ENCODE measurements at places on chromosomes 1 and 21. TPM values are rescaled to one million over a fixed set of nuclear protein-coding genes. Genes with fewer than 3 reads are reported as not detected.

- no peaks in the 10 kb centered on the region for H3K36me3 ChIP-seq
- DNase-seq: no peak
- H3K4me3 ChIP-seq: no peak overlapping the region
- H3K4me1 ChIP-seq: no peaks in the 10 kb centered on the region
- no peaks in the 10 kb centered on the region for H3K27me3 ChIP-seq
Observed at GRCh38 chr1:232029315-232029714, 402.7 kb downstream of the DISC1 start.

DNA sequence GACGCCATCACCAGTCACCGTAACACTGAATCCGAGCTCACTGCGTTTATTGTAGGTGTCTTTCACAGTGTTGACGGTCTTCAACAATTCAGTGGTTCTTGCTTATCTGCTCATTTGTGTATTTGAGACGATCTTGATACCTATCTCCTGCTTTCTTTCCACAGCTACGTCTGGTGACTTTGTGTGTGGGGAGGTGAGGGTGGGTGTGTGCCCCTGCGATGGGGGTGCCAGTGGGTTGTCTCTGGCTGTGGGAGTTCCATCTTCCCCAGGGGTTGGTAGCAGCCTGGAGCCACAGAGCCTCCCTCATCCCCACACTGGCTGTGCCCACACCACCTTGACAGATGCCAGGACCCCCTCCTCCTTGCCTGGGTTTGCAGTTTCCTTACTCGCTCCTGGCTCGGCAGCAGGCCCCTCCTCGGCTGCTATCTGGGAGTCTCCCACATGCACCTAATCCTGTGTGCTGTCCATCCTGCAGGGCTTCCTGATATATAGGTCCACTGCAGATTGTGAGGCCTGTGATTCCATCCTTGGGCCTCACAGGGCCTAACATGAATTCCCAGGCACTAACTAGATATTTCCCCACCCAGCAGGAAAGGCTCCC, 6.3 kb upstream of the PARP1 start:
- no peaks in the 10 kb centered on the region for H3K4me1 ChIP-seq
- H3K27me3 ChIP-seq: peaks cover 68% of the 10 kb centered on the region
- H3K36me3 ChIP-seq: no peaks in the 10 kb centered on the region
- no peak overlapping the region for H3K4me3 ChIP-seq

DNA sequence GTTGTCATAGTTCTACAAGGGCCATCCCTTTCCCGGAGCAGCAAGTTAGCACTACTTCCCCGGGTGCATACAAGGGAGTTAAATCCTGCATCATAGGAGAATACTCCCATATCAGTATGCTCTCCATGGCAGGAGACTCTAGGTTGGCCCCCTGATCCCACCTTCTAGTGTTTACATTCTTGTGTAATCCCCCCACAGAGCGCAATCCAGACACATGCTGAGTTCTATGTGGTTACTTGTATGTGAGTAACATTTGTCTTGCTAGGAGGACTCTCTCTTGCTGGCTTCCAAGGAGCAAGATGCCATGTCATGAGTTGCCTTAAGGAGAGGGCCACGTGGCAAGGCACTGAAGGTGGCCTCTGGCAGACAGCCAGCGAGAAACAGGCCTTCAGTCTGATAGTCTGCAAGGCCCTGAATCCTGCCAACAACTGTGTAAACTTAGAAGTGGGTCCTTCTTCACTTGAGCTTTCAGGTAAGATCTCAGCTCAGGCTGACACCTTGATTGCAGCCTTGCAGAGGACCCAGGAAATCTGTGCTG, 155.3 kb downstream of the CDC7 start:
- H3K4me3 ChIP-seq: no peak overlapping the region
- peaks cover 10% of the 10 kb centered on the region for H3K27me3 ChIP-seq
- no peaks in the 10 kb centered on the region for H3K36me3 ChIP-seq
- no peak overlapping the region for H3K27ac ChIP-seq
- no peaks in the 10 kb centered on the region for H3K4me1 ChIP-seq
- no peak for DNase-seq

Gene PIAS3
- total RNA-seq: 40.1 TPM

GRCh38 chr1:167082511-167083027, 7.6 kb downstream of the GPA33 start:
- no peaks in the 10 kb centered on the region for H3K27me3 ChIP-seq
- no peak overlapping the region for H3K27ac ChIP-seq
- H3K4me1 ChIP-seq: peaks cover 13% of the 10 kb centered on the region
- no peaks in the 10 kb centered on the region for H3K36me3 ChIP-seq

- peaks cover 18% of the 10 kb centered on the region for H3K4me1 ChIP-seq
- no peak for DNase-seq
- no peak overlapping the region for H3K27ac ChIP-seq
- no peaks in the 10 kb centered on the region for H3K27me3 ChIP-seq
Observed at GRCh38 chr1:1894354-1895059, 3.6 kb upstream of the GNB1 start.

Gene CSMD2
- not detected for total RNA-seq

DNA sequence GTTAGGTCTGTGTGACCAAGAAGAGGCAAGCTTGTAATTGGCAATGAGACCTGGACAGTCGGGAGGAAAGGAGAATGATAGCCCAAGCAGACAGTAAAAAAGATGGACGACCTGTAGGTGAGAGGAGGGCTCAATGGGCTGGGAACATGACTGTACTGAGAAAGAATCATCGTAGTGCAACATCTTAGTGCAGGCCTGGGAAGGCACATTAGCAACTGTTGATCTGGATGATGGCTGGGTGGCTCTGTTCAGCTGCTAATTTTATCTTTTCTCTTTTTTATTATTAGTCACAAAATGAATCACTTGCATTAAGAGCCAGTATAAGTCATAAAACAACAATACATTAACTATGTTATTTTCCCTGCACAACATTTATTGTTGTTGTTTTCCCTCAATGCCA, 32.9 kb downstream of the IFI44 start:
- peaks cover 10% of the 10 kb centered on the region for H3K4me1 ChIP-seq
- no peak overlapping the region for H3K4me3 ChIP-seq
- H3K27ac ChIP-seq: no peak overlapping the region
- no peak for DNase-seq
- H3K27me3 ChIP-seq: no peaks in the 10 kb centered on the region

DNA sequence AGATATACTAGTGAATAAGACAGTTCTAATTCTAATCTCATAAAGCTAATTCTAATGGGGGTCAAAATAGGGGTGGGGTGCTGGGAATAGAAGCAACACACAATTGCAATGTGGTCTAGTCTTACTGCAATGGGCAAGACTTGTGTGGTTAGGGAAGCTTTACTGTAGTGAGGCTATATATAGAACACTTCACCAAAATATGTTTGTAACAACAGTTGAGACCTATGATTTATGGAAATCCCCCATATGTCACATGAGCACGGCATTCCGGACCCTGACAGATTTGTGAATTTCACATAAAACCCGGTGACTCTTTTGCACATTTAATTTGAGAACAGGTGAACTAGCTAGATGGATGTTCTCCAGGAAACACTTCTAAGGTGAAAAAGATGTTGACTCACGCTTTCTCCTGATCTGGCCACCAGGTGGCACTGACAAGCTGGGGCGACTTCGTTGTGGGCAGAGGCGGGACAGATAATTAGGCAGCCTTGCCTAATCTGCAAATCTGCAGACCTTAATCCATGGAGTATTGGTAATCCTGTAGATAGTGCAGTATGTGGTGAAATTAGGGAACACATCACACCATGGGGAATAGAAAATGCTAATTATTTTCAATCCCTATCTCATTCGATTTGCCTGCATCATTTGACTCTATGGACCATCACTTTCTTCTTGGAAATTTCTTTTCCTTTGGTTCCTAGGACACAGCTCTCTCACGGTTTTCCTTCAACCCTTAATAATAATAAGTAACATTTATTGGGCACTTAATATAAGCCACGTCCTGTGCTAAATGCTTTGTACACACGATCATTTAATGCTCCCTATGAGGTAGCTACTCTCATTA, 37.7 kb downstream of the KIAA0040 start:
- peak; percentile 85 for DNase-seq
- H3K4me3 ChIP-seq: no peak overlapping the region
- peaks cover 5% of the 10 kb centered on the region for H3K36me3 ChIP-seq
- peaks cover 45% of the 10 kb centered on the region for H3K27me3 ChIP-seq
- H3K4me1 ChIP-seq: peaks cover 21% of the 10 kb centered on the region

Gene ZNF593OS
- not detected for total RNA-seq

Gene WDR64
- not detected for total RNA-seq

Gene NR0B2
- total RNA-seq: 0.32 TPM

- peaks cover 18% of the 10 kb centered on the region for H3K4me1 ChIP-seq
- no peaks in the 10 kb centered on the region for H3K36me3 ChIP-seq
- H3K27ac ChIP-seq: no peak overlapping the region
- DNase-seq: no peak
- H3K4me3 ChIP-seq: no peak overlapping the region
- no peaks in the 10 kb centered on the region for H3K27me3 ChIP-seq
Observed at GRCh38 chr1:192435704-192436103, 118.9 kb downstream of the RGS21 start.

DNA sequence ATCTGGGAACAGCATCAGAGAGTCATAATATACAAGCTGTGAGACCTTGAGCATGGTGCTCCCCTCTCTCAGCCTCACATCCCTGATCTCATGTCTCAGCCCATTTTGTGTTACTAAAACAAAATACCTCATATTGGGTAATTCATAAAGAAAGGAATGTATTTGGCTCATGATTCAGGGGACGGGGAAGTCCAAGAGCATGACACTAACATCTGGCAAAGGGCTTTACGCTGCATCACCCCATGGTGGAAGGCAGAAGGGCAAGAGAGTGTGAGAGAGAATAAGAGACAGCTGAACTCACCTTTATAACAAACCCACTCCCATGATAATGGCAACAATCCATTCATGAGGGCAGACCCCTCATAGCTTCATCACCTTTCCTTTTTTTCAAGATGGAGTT, 36.5 kb downstream of the RNASEL start:
- peaks cover 31% of the 10 kb centered on the region for H3K27me3 ChIP-seq
- no peaks in the 10 kb centered on the region for H3K4me1 ChIP-seq
- no peak overlapping the region for H3K4me3 ChIP-seq
- no peak for DNase-seq
- H3K36me3 ChIP-seq: no peaks in the 10 kb centered on the region
- H3K27ac ChIP-seq: no peak overlapping the region

DNA sequence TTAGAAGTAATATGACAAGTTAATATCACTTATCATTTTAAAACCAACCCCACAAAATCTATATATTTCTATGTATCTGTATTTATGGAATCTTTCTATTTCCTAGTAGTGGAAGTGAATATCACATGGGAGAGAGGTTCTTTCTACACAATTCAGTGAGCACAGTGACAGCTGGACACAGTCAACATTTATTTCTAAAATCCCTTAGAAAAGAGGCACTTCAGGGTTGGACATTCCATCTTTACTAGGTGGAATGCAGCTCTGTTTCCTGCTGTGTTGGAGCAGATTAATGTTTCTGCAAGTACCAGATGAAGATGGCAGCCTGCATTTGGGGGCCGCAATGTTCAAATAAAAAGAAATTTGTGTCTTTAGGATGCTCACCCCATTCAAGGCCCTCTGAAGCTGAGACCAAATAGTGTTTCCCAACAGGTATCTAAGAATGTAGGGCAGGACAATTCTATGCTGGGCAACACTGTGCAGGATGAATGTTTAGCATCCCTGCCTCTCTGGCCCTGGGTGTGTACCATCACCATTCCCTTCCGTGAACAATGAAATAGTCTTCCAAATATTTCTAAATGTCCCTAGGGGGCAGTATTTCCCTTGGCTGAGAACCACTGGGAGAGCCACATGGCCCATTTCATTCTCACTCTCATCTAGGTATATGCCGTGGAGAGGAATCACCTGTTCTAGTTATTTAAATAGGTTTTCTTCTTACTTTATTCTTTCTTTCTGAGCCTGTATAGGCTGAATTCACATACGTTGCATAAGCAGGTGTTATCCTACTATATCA, 394.8 kb downstream of the PRDM2 start:
- H3K4me1 ChIP-seq: no peaks in the 10 kb centered on the region
- no peaks in the 10 kb centered on the region for H3K27me3 ChIP-seq
- DNase-seq: no peak
- no peak overlapping the region for H3K4me3 ChIP-seq
- H3K27ac ChIP-seq: no peak overlapping the region

- no peak overlapping the region for H3K27ac ChIP-seq
- no peak for DNase-seq
- no peaks in the 10 kb centered on the region for H3K27me3 ChIP-seq
- H3K36me3 ChIP-seq: no peaks in the 10 kb centered on the region
- no peak overlapping the region for H3K4me3 ChIP-seq
- H3K4me1 ChIP-seq: no peaks in the 10 kb centered on the region
Observed at GRCh38 chr1:226960944-226961765, 21.1 kb downstream of the COQ8A start.

Gene CDC7
- 16.0 TPM for total RNA-seq

Gene RHBDL2
- total RNA-seq: 9.4 TPM

Gene MMEL1
- 5.6 TPM for total RNA-seq

Gene SCAF4
- total RNA-seq: 30.8 TPM

DNA sequence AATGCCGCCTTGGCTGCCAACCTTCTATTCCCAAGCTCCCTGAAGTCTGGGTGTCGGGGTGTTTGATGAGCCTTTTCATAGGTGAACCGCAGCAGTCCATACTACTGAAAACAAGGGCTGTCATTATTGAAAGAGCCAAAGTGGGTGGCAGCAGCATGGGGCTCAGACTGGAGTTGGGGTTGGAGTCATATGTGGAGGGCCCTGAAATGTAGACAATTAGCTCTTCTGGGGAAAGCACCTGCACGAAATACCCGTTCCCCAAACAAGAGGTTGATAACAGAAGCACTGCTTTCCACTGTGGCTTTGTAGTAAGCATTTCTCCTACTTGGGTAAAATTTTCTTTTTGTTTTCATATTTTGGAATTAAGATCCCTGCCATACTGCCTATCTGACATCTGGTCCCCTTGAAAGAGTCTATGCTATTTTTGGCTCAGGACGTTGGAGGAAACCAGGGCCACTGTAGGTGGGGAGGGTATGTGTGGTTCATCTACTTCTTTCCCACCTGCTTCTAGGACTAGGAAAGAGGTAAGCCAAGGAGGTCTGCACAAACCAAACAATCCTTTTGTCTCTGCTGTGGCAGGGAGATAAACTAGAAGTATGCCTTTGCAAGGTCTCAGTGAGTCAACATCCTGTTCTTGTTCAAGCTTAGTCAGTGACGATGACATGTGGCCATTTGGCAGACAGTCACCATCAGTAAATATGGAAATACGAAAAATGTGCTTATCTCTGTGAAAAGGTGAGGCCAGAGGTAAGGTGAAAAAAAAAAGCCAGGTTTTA, 197.0 kb upstream of the UBE2U start:
- peaks cover 5% of the 10 kb centered on the region for H3K36me3 ChIP-seq
- H3K27ac ChIP-seq: peak overlapping the region; percentile 92
- peaks cover 65% of the 10 kb centered on the region for H3K4me1 ChIP-seq
- DNase-seq: peak; percentile 51
- H3K27me3 ChIP-seq: no peaks in the 10 kb centered on the region
- peak overlapping the region; percentile 59 for H3K4me3 ChIP-seq

Gene GLMP
- total RNA-seq: 39.7 TPM

Gene TMPRSS15
- not detected for total RNA-seq

GRCh38 chr21:46189213-46189958, 5.1 kb upstream of the SPATC1L start:
- H3K4me1 ChIP-seq: peaks cover 16% of the 10 kb centered on the region
- peaks cover 32% of the 10 kb centered on the region for H3K36me3 ChIP-seq
- no peaks in the 10 kb centered on the region for H3K27me3 ChIP-seq
- no peak overlapping the region for H3K27ac ChIP-seq
- H3K4me3 ChIP-seq: no peak overlapping the region

GRCh38 chr1:241640149-241640866, at the start of the genes CHML and OPN3:
TSS of gene CHML (minus strand) at chr1:241640369. CDS start at chr1:241635766, 4,603 bp downstream.
TSS of gene OPN3 (minus strand) at chr1:241640369. CDS start at chr1:241640254, 115 bp downstream.
- DNase-seq: peak; percentile 99
- peaks cover 28% of the 10 kb centered on the region for H3K36me3 ChIP-seq
- H3K4me3 ChIP-seq: peak within 1 kb of the TSS; percentile 85
- peaks cover 48% of the 10 kb centered on the region for H3K4me1 ChIP-seq

Data from Calu3 (cell line).